Activated B cell treated with CpG ODN at 0.5 μM for 24 hours (primary cell): ENCODE measurements at places on chromosomes 2 and 18. TPM values are rescaled to one million over a fixed set of nuclear protein-coding genes. Genes with fewer than 3 reads are reported as not detected.
A peak's percentile ranks its signal among the peaks of the same experiment; 100 is the strongest.

DNA sequence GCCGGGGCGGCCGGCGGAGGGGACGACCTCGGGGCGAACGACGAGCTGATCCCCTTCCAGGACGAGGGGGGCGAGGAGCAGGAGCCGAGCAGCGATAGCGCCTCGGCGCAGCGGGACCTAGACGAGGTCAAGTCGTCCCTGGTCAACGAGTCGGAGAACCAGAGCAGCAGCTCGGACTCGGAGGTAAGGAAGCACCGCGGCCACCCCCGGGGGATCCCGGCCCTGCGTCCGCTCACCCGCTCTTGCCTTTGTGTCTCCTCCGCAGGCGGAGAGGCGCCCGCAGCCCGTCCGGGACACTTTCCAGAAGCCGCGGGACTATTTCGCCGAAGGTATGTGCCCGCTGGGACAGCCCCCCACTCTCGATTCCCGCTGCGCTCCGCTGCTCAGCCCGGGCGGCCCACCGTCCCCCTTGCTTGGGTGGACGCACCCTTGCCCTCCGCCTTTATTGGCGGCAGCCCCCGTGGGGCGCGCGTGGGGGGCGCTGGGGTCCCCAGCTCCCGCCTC is 611 bp downstream of the TCF7L1 start:
- DNase-seq, result peak; percentile 29

DNA sequence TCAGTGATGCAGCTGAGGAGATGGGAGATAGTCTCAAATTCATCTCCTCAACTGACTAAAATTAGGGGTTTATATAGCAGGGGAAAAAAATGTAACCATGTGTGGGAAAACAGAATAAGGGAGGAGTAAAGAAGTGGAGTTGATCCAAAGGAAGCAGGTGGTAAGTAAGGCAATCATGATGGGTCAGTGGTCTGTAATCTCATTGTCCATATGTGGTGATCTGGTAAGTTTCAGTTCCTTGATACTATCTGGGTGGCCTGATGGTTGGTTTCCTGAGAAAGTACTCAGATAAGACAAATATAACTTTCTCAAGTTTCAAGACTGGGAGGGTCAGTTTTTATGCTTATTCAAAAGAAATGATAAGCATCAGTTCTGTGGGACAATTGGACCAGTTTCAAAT is 312.3 kb upstream of the KCNJ3 start:
- no peak for DNase-seq

DNA sequence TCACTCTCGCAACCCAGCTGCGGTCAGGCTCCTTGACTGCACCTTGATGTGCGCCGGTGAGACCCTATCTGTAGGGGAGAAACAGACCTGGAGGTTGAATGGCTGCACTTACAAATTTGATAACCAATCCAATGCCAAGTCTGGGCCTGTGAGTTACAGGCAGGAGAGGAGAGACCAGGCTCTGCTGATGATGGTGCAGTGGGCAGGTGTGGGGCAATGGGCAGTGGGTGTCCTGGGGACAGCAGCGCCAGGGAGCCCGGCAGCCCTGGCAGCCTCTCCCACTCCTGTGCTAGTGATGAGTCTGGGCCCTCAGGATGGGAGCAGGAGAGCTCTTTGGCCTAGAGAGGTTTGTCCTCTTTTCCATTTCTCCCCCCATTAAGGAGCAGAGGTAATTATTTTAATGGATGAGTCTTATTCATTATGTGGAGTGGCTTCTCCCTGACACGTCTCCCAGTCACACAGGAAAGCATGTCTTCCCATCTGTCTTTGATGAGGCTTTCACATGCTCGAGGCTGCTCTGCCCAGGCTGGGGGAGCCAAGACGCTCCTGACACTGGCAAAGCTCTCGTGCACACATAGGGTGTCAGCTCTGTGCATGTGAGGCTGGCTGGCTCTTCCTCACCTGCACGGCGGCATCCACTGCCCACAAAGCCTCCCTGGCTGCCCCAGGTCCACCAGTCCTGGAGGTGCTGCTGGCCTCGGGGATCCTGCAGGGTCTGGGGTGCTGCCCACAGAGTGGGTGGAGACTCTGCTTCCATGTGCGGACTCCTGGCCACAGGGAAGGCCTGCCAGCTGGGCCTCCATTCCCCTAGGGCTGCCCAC is 10.0 kb upstream of the ALLC start:
- no peak for DNase-seq

GRCh38 chr2:221243771-221244170 is 328.3 kb downstream of the EPHA4 start:
- no peak for DNase-seq

DNA sequence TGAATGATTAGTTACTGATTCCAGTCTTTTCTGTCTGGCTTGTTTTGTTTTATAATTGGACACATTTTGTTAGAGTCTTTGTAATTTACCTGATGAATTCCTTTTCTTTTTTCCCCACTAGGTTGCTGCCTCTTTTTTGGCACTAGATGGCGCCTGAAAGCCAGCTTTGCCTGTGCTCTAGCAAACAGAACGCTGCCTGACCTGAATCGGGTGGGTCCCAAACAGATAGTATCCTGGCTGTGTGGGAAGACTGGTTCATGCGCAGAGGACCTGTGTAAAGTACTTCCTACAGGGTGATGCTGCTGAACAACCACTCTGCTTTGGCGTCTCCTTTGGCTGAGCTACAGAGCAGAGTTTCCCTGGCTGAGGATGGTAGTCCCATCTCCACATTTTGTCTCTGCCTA is 288.2 kb downstream of the IKZF2 start:
- no peak for DNase-seq

GRCh38 chr2:102046135-102046986 is 54.6 kb downstream of the IL1R2 start:
- DNase-seq, result no peak

GRCh38 chr2:180991820-180992219 is 11.4 kb downstream of the UBE2E3 start:
- no peak for DNase-seq

- DNase-seq, result no peak
Observed at GRCh38 chr2:105409717-105410116, 10.9 kb upstream of the FHL2 start.

- no peak for DNase-seq
Observed at GRCh38 chr2:8457092-8457481, 224.8 kb upstream of the ID2 start.

- DNase-seq, result no peak
Observed at GRCh38 chr18:75216212-75216910, 5.8 kb downstream of the TSHZ1 start.

Gene QPCT
- total RNA-seq, result 1.9 and 2.1 TPM in 2 replicates

Gene EGR4
- 0.20 TPM in 1 of 2 replicates, not detected in the other for total RNA-seq

Gene ITGA6
- total RNA-seq, result 0.31 and 0.42 TPM in 2 replicates

Gene SKOR2
- total RNA-seq, result not detected in 2 replicates
